NCI-H1930 (cell line): ENCODE measurements at places on chromosomes 6 and 20.

- no peak for DNase-seq
These were observed 864 bp upstream of the PKIG start for GRCh38 chr20:44581515-44581914.

- no peak for DNase-seq
These were observed 167.9 kb downstream of the HAO1 start for GRCh38 chr20:7772371-7772770.

DNA sequence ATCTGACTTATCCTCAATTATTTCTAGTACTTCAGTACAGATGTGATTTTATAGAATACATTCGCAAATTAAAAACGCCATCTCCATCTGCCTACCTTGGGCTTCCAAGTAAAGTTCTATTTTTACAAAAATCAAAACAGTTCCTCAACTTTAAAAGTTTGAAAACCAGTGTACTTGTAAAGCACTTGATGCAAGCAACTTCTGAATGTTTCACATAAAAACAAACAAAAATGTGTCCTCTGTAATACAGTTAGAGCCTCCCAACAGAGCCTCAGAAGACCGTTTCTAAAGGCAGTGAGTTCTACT lies 384 bp upstream of the MANEA start:
- no peak for DNase-seq

GRCh38 chr6:134925800-134926199 lies 24.1 kb downstream of the ALDH8A1 start:
- DNase-seq = no peak

GRCh38 chr6:24524805-24525204 lies 30.0 kb downstream of the ALDH5A1 start:
- DNase-seq = peak; percentile 34

DNA sequence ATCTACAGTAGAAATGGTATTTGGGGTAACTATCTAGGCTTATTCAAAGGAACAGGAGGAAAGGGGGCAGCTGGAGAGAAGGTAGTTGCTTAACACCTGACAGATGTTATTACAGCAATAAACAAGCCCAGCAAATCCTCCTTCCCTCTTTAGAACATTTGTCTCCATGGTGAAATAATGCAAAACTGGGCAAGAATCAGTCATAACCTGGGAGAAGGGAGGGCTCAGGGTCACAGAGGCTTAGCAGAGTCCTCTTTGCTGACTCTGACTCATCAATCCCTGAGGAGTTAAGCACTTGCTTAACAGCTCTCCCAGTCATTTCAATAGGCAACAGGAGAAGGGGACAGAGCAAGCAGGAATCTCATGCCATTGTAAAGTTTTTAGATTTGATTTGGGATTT lies 230.3 kb downstream of the IBTK start:
- no peak for DNase-seq

GRCh38 chr6:45845567-45845966 lies 170.1 kb downstream of the CLIC5 start:
- no peak for DNase-seq

GRCh38 chr20:16555754-16556153 lies 17.5 kb downstream of the KIF16B start:
- DNase-seq = no peak

GRCh38 chr20:4812216-4812615 lies 90.5 kb downstream of the PRND start:
- DNase-seq = no peak

GRCh38 chr6:99362678-99363268 lies 13.3 kb upstream of the FAXC start:
- no peak for DNase-seq

DNA sequence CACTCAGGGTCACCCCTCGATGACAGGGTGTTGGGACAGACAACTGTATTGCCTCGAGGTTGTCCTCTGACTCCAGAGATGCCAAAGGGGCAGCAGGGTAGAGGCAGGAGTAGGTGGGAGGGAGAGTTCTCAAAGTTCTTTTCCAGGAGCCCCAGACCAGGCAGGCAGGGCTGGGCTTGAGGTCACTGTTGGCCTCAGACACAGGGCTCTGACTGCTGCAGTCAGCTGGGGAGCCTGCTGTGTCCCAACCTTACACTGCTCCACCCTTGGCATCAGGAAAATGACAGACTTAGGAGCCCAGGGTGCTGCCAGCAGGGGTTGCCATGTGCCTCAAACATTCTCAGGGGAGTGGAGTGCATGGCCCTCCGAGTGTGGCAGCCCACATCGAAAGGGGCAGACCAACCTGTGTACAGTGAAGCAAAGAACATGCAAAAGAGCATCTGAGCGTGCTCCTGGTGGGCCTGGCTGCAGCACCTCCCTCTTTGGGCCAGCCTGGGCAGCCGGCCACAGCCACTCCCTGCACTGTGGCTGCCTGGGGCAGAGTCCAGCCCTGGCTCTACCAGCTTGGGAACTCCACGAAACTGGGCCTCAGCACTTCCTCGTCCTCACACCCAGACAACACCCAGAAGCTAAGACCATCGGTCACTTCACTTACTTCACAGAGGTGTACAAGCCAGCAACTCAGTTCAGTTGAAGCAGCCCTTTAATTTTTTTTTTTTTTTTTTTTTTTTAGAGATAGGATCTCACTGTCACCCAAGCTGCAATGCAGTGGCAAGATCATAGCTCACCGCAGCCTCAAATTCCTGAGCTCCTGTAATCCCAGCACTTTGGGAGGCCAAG lies 24.0 kb downstream of the C6orf132 start:
- DNase-seq = no peak

DNA sequence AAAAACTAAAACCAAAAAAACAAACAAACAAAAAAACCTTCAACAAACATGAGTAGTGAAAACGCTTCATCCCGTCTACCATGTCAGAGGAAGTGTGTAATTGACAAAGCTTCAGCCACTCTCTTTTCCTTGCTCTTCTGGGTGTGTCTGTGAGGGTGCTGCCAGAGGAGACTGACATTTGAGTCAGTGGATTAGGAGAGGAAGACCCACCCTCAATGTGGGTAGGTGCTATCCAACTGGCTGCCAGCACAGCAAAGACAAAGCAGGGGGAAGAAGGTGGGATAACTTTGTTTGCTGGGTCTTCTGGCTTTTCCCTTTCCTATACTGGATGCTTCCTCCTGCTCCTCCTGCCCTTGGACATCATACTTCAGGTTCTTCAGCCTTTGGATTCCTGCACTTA lies 145.6 kb downstream of the TASP1 start:
- DNase-seq = no peak
